ENCODE measurements at places on chromosomes 13 and 19.

DNA sequence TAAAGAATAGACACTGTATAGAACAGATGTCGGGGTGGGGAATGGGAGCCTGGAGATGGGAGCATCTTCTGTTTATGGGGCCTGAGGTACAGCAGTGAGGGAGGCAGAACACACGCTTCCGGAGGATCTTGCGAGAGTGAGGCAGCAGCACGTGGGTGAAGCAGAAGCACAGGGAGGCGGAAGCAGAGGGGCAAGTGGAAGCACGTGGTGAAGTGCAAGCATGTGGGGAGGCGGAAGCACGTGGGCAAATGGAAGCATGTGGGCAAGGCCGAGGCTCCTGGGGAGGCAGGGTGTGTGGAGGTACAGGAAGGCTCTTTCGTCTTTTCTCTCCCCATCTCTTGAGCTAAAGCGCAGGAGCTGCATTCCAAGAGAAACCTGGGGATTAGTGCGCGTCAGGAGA, 198.4 kb downstream of the ATP8A2 start:
- no peak overlapping the region for H3K4me3 ChIP-seq
- H3K36me3 ChIP-seq = no peaks in the 10 kb centered on the region
- no peak for DNase-seq
- no peak overlapping the region for H3K27ac ChIP-seq
- no peaks in the 10 kb centered on the region for H3K27me3 ChIP-seq

- H3K36me3 ChIP-seq = peaks cover 4% of the 10 kb centered on the region
- peaks cover 7% of the 10 kb centered on the region for H3K27me3 ChIP-seq
- peaks cover 62% of the 10 kb centered on the region for H3K4me1 ChIP-seq
- DNase-seq = no peak
- H3K4me3 ChIP-seq = peak overlapping the region; percentile 90
- peak overlapping the region; percentile 99 for H3K27ac ChIP-seq
Observed at GRCh38 chr13:48232420-48233045, 473 bp upstream of the ITM2B start.

GRCh38 chr13:77502104-77502720, 33.3 kb upstream of the SCEL start:
- H3K27me3 ChIP-seq = peaks cover 6% of the 10 kb centered on the region
- no peak for DNase-seq
- no peaks in the 10 kb centered on the region for H3K36me3 ChIP-seq
- H3K4me1 ChIP-seq = no peaks in the 10 kb centered on the region

- H3K27me3 ChIP-seq = peaks cover 9% of the 10 kb centered on the region
- no peak overlapping the region for H3K4me3 ChIP-seq
- H3K27ac ChIP-seq = no peak overlapping the region
- no peaks in the 10 kb centered on the region for H3K36me3 ChIP-seq
- H3K4me1 ChIP-seq = no peaks in the 10 kb centered on the region
Observed at GRCh38 chr19:28880735-28881401, 332.1 kb downstream of the UQCRFS1 start.

- H3K4me1 ChIP-seq = no peaks in the 10 kb centered on the region
- H3K4me3 ChIP-seq = no peak overlapping the region
- no peak for DNase-seq
- H3K27me3 ChIP-seq = peaks cover 2% of the 10 kb centered on the region
Observed at GRCh38 chr13:98129059-98129746, 13.7 kb upstream of the FARP1 start.

GRCh38 chr19:19056636-19057275, 7.0 kb upstream of the SLC25A42 start:
- H3K36me3 ChIP-seq = peaks cover 7% of the 10 kb centered on the region
- H3K4me1 ChIP-seq = no peaks in the 10 kb centered on the region
- no peak overlapping the region for H3K27ac ChIP-seq
- no peaks in the 10 kb centered on the region for H3K27me3 ChIP-seq
- DNase-seq = no peak

DNA sequence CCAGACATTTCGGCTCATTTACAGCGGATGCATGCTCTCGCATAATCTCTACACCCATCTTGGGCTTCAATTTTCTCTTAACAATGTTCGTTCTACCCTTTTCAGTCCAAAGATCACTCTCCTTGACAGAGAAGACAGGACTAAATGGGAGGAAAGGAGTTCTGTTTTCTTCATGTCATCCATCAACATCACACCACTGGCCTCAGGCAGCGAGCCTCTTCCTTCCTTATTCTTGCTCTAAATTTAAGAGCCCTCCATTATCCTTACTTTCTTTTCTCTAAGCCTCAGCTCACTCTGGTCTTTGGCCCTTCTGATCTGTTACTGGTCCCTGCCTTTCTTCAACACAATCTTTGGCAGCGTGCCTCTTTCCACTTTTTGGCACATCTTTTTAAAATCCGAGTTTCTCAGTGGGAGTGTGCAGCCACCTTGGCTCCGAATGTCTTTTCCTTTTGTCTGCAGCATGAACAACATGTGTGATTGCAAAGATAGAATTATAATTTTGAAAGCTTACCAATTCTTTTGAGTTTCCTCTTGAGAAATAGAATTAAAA, 98.7 kb downstream of the FAM216B start:
- H3K36me3 ChIP-seq = no peaks in the 10 kb centered on the region
- no peak for DNase-seq
- no peak overlapping the region for H3K4me3 ChIP-seq
- peaks cover 14% of the 10 kb centered on the region for H3K4me1 ChIP-seq
- H3K27ac ChIP-seq = no peak overlapping the region

DNA sequence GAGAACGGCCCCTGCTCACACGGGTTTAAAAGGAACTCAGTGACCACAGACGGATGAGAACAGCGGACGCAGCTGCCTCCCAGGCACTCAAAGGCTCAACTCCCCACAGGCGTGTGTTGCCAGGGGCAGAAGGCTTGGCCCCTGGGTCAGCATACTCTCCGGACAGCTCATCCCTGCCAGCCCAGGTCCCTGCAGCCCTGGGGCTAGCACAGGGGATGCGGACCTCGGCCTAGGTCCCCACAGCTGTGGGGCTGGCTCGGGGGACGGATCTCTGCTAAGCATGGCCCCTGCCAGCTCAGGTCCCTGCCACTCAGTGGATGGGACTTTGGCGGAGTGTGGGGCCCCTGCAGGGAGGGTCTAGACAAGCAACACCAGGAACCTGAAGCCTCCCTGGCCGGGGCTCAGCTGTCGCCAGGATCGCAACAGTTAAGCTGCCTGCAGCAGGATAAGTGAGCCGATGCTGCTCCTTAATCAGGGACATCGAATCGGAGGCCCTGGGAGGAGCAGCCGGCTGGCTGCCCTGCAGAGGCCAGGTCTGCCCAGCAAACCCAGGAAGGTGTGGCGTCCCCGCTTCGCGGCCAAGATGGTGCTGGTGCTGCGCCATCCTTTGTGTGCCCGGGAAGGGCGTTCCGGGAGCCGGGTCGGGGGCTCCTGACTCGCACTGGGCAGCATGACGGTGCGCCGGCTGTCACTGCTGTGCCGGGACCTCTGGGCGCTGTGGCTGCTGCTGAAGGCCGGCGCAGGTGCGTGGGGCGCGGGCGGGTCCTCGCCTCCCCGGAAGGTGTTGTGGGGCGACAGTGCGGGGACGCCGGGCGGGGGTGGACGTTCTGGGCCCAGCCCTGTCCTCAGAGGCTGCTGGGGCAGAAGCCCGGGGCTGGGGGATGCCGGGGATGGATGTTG, 32.5 kb downstream of the MCF2L start:
- peaks cover 15% of the 10 kb centered on the region for H3K4me1 ChIP-seq
- DNase-seq = no peak
- no peak overlapping the region for H3K27ac ChIP-seq
- H3K36me3 ChIP-seq = no peaks in the 10 kb centered on the region
- H3K4me3 ChIP-seq = no peak overlapping the region

DNA sequence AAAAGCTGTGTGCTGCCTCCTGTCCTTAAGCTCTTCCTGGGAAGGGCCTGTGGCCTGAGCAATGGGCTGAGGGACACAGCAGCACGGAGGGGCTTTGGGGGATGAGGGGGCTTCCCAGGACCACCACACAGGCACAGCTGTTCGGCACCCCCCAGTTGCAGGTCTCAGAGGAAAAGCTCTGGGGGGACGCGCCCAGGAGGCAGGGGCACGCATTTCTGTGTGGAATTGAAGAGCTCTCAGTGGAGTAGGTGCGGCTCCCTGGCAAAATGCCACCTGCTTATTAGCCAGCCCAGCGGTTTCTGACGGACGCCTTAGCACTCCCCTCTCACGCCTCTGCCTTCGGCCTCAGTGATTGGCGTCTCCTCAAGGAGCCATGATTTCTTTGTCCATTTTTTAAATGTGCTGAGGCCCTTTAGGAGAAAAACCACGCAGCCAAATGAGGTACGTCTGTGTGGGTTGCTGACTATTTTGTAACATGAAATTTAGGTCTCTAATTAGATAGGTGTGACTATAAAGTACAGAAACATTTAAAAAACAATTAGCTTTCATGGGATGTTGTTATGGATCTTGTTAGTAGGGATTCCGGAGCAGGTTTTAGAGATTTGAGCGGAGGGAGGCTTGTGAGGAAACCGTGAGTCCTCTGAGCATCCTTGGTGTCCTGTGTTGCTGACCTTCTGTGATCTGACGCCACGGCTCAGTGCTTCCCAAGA, 4.0 kb downstream of the MCF2L start:
- no peaks in the 10 kb centered on the region for H3K36me3 ChIP-seq
- no peak overlapping the region for H3K27ac ChIP-seq
- no peak overlapping the region for H3K4me3 ChIP-seq
- peaks cover 21% of the 10 kb centered on the region for H3K27me3 ChIP-seq

GRCh38 chr19:39052243-39052746, 19.9 kb upstream of the FBXO27 start:
- H3K4me1 ChIP-seq = no peaks in the 10 kb centered on the region
- H3K4me3 ChIP-seq = no peak overlapping the region
- peak; percentile 63 for DNase-seq
- H3K27ac ChIP-seq = no peak overlapping the region
- peaks cover 5% of the 10 kb centered on the region for H3K27me3 ChIP-seq

- no peaks in the 10 kb centered on the region for H3K4me1 ChIP-seq
- no peaks in the 10 kb centered on the region for H3K27me3 ChIP-seq
- no peak overlapping the region for H3K4me3 ChIP-seq
- DNase-seq = no peak
- H3K36me3 ChIP-seq = no peaks in the 10 kb centered on the region
Observed at GRCh38 chr13:73040968-73041596, 17.7 kb upstream of the KLF5 start.

GRCh38 chr19:45901432-45901911, 941 bp downstream of the MYPOP start:
- H3K4me1 ChIP-seq = peaks cover 21% of the 10 kb centered on the region
- H3K36me3 ChIP-seq = peaks cover 14% of the 10 kb centered on the region

DNA sequence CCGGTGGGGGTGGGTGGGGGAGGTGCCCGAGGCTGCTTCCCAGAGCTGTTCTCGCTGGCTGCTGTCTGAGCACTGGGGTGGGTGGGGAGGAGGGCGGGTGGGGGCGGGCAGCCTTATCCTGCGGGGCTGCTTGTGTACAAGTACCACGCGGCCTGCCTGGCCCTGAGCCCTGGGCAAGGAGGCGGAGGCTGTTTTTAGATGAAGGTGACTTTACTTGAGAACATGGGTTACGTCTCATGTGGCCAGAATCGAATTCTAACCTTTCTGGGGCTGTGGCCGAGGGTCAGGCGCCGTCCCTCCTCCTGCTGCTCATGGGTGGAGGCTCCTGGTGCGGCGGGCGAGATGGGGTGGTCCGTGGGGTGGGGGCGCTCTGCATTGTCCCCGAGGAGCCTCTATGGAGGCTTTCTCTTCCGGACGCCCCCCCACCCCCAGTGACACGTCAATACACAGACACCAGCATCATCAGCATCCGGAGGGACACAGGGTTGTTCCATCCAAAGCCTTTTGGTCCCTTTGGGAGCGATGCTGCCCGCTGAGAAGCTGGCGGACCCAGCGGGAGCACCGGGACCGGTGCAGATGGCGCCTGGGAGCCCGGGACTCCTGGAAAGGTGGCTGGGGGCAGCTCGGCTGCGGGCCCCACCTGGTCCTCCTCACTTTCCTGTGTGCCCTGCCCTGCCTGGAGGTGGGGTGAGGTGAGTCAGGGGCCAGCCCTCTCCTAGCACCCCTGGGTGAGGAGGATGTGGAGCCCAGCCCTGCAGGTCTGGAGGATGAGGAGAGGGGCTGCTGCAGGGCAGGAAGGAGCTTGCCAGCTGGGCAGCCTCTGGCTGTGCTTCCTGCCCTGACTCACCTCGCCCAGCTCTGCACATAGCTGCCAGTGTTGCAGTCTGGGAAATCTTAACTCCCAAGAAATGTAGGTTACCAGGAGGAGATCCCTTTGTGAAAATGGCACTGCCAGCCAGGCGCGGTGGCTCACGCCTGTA, 3.4 kb downstream of the BSG start:
- DNase-seq = no peak
- peaks cover 17% of the 10 kb centered on the region for H3K27me3 ChIP-seq
- no peak overlapping the region for H3K27ac ChIP-seq
- H3K36me3 ChIP-seq = no peaks in the 10 kb centered on the region
- H3K4me3 ChIP-seq = peak overlapping the region; percentile 36
- H3K4me1 ChIP-seq = peaks cover 44% of the 10 kb centered on the region

DNA sequence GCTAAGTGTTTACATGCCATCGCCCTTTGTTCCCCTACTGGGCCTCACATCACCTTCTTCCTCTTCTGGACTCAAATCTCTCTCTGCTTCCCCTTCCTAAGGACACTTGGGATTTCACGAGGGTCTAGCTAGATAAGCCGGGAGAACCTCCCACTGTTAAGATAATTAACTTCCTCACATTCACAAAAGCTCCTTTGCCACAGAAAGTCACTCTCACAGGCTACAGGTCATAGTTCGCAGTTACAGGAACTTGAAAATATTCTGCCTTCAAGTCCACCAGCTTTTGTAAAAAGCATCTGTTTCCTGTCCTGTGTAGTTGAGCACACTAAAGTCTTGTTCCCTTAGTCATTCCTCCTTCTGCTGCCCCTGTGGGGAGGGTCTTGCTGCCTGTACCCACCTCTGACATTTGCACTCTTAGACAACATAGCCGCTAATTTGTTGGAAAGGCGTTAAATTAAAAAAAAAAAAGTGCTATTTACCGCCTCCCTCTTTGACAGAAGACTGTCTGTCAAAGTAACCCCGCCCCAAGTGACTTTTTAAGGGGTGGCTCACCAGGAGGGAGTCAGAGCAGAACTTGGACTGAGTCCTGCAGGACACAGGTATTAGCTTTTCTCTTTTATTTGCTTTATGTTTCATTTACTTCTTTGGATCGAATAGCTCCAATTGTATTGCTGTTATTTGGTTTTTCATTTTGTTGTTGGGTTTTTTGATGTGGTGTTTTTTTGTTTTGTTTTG, 26.8 kb upstream of the CEACAM21 start:
- H3K36me3 ChIP-seq = peaks cover 31% of the 10 kb centered on the region
- peaks cover 83% of the 10 kb centered on the region for H3K4me1 ChIP-seq

Measured in immature natural killer cell (primary cell).